ENCODE measurements at places on chromosomes 1 and 21.

DNA sequence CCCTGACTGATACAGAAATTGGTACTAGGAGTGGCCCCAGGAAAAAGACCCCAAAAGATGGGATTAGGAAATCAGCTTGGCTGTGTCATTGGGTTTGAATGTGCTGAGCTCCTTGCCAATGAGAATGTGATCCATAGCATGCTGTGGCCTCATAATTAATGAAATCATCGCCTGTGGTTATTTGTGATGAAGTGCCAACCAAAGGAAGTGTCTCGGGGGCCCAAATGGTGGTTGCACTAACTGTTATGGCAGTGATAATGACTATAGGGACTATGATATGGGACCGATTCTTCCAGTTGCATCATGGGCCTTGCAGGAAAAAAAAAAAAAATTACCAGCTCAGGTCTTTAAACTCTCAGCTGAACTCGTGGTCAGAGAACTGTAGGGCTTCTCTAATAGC is 15.4 kb upstream of the ZDHHC18 start:
- DNase-seq = no peak

GRCh38 chr1:1763657-1764621 is 14.3 kb downstream of the NADK start:
- DNase-seq = no peak

DNA sequence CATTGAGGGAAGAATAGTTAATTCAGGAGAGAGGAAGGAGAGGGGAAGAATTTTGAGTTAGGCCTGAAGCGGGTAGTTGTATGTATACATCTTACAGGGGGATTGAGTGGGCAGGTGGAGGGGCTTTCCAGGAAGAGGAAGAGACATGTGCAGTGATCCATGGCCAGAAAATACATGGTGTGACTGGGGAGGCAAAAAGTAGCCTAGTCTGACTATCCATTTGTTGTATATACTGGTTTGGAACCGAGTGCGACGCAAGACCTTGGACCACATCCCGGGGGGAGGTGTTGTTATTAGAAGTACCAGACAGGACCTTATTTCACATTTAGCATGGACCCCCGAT is 158.3 kb downstream of the SDCCAG8 start:
- DNase-seq = no peak

DNA sequence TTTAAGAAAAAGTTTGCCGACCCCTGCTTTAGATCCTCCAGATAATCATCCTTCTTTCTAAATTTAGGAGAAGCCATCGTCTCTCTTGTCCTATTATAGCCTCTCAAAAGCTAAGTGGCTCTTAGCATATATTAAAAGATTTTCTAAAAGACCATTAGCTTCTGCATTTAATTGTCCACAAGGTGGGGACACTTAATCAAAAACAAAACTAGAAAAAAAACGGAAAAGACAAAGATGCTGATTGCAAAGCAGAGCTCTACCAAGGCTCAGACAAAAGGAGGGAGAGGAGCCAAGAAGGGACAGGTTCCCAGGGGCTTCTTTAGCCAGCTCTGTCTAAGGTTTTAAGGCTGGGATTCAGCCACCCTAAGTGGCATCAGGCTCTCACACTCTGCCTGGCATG is 128.3 kb upstream of the HMGB4 start:
- DNase-seq = no peak

DNA sequence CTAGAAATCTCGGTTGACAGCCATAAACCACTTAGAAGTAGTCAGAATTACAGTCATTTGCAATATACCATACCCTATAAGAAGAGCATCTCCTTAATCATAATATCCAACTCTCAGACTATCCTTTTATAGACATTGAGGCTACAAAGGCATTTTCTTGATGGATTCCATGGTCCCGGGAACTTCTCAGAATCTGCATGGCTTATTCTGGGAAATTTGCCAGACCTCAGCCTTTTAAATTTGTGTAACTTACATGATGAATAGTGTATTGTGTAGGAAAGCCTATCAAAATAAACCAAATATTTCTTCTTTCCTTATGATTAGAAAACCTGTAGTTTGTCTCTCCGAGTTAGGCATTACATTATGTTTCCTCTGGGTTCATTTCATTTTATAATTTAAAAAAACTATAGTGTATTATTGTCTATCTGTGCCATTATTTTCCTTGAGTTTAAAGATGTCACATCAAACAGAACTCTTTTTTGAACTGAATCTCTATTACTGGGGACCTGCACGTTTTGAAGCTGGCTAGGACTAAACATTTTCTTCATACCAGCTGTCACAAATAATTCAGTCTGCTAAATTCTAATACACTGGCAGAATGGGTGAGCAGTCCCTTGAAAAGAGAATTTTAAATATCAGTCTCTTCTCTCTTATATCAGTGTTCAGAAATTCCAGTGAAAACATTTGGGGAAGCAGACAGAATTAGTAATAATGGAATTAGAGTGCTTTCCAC is 102.9 kb downstream of the GABPA start:
- DNase-seq = no peak

GRCh38 chr1:247293047-247293446 is 37.2 kb downstream of the VN1R5 start:
- DNase-seq = no peak

GRCh38 chr1:83781667-83782066 is 217.3 kb downstream of the TTLL7 start:
- DNase-seq = no peak

- no peak for DNase-seq
Measured at GRCh38 chr1:116873680-116874271, 35.9 kb upstream of the PTGFRN start.

GRCh38 chr1:152495066-152495675 is 15.4 kb upstream of the LCE5A start:
- no peak for DNase-seq

GRCh38 chr1:161166669-161167548 is 683 bp downstream of the PPOX start:
- DNase-seq = no peak

GRCh38 chr1:91846007-91846638 is 39.8 kb downstream of the TGFBR3 start:
- no peak for DNase-seq

DNA sequence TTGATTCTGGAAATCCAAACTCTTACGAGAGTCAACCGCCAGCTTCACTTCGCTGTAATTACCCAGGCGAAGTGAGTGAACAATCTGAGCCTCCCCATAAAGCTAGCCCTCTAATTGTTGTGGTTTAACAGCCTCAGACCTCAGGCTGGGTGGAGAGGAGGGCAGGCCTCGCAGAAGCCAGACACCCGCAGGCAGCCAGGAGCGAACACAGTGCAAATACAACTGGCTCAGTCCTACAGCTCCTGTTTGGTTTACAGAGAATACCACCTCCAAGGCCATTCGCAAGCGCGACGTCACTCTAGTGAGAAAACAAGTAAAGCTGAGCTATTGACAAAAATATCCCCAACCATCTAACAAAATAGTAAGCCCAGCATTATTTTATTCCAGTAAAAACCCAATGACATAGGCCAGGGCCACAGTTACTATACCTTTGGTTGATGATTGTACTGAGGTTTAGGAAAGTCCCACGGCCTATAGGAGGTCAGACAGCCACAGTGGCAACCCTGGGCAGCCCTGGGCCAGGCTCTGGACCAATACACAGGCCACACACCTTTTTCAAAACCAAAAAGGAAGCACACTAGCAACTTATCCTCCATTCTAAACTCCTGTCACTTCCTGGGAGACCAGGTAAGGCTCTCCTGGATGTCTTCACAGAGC is 163.3 kb downstream of the ETS2 start:
- DNase-seq = no peak

DNA sequence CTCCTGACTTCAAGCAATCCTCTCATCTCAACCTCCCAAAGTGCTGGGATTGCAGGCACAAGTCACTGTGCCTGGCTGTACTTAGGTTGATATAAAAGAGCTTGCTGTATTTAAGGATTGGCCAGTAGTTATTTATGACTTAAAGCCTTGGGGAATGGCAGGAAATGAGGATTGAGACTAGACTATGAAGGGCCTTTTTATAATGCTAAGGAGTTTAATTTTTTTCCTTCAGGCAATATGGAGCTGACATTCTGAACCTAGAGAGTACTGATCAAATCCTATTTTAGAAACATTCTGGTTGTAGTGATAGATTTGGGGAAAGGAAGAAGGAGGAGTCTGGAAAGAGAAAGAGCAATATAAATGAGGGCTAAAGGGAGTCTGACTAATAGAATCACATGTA is 44.7 kb downstream of the MSH4 start:
- no peak for DNase-seq

DNA sequence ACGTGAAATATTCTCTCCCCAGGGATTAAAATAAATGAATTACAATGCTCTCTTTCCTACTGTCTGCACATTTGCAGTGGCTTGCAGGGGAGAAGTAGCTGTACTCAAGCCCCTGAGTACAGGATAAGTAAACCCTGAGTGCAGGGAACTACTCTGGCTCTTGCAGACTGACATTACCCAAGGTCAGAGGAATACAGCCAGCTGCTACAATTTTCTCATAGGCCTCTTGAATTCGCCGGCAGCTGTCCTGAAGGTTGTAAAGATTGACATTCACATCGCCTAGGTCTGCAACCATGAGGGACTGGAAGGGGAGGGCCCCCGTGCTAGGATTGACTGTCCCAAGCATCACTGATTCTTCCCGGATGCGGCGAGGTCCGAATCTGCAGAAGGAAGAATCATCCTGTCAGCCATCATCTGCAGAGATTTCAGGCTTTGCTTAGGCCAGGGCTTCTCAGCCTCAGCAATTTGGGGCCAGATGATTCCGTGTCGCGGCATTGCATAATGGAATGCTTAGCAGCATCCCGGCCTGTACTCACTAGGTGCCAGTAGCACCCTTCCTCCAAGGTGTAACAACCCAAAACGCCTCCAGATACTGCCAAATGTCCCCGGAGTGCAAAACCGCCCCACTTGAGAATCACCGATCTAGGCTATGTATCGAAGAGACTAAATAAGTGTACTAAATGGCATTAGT is 1.7 kb downstream of the AGMAT start:
- DNase-seq = no peak

DNA sequence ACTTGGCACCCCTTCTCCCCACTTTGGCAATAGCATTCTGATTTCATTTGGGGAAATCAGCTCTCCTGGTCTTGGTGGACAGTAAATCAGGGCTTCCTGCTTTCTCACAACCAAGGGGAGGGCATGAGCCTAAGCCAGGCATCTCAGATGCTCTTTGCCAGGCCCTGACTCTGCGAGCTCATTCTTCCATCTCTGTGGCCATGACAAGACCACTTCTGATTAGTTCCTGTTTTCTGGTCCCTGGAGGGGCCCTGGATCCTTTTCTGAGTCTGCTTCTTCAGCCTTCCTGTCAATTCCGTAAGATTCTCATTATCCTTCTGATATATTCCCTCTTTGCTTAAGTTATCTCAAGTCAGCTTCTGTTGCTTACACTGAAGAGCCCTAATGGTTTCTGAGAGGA is 210.4 kb downstream of the HIVEP3 start:
- DNase-seq = no peak

GRCh38 chr1:89762386-89762778 is 58.5 kb upstream of the LRRC8D start:
- no peak for DNase-seq

DNA sequence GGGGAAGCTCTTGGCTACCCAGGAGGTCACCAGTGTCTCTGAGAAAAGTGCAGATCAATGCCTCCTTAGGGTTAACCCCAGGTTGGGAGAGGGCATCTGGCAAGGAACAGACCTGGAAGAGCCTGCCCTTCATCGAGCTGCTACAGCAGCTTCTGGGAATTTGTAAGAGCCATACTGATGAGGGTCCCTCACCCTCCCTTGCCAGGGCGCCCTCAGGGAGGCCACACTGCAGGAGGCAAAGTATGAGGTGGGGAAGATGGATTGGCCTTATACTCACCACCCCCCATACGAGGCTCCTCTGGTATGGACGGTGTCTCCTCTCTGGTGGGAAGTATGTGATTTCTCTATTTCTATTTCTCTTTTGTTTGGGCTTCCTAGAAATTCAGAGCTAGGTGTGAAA is 13.2 kb downstream of the IGSF3 start:
- no peak for DNase-seq

- DNase-seq = no peak
Measured at GRCh38 chr1:205312866-205313562, 8.5 kb downstream of the NUAK2 start.

- no peak for DNase-seq
Measured at GRCh38 chr1:14625572-14625971, 27.1 kb downstream of the KAZN start.

DNA sequence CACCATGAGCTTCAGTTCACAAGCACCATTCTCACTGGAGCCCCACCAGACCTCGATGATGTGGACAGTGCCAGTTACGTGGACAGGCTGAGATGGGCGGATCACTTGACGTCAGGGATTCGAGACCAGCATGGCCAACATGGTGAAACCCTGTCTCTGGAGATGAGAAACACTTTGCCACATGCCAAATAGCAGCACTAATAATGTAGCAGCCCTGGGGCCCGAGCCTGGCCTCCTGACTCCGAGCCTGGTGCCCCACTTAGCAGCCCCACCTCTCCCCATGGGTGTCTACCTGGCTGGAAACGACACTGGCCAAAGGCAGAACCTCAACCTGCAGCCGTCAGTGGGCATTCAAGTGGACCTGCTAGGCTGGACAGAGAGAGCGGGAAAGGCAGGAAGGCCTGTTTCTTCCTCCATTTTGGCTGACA is 129.1 kb downstream of the TOMM20 start:
- DNase-seq = no peak

DNA sequence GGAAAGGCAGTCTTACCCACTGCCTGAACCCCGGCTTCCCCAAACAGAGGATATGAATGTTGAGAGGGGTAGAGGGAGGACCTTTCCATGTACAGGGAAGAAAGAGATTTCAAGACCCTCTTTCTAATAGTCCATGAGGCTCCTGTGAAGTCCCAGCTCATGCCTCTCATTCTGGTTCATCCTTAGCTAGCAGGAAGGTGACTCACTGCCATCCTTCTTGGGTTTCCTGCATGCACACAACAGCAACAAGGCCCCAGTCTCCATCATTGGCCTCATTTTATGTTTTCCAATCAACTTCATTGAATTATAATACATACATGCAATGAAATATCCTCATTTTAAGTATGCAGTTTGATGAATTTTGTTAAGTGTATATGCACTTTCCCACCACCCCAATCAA is 46.2 kb downstream of the SYT2 start:
- no peak for DNase-seq

GRCh38 chr1:226717256-226717909 is 21.7 kb downstream of the ITPKB start:
- no peak for DNase-seq

- no peak for DNase-seq
Measured at GRCh38 chr1:17949511-17949910, 158.1 kb upstream of the IGSF21 start.

DNA sequence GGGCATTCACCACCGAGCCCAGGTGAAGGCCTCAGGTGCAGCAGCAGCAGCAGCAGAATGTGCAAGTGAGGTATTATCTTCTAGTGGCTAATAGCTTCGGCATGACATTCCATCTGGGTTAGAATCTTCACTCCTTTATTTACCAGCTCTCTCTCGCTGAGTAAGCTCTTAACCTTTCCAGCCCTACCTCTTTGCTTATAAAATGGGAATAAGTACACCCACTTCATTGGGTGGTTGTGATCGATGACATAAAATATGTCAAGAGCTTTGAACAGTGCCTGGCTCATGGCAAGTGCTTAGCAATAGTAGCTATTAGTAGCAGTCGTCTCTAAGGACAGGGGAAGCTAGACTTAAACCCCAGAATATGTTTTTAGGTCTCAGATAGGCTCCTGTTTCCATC is 149.5 kb downstream of the NOS1AP start:
- no peak for DNase-seq

All from GM06990 (cell line).